ENCODE measurements at places on chromosomes 12 and 14.

DNA sequence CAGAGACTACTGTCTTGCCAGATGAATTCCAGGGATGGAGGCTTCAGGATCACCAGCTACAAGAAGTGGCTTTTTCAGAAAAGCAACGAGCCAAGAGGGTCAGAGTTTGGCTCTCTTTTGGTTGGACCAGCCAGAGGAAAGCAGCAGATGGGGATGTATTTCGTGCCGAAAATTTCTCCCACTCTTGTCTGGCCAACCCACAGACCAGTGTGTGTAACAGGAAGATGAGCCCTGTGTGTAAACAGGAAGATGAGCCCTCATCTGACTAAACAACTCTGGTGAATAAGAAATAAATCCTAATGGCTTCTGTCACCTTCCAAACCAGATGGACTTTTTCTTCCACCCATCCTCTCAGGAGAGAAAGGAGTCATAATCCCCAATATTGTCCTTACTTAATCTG lies 13.1 kb downstream of the GPR68 start:
- DNase-seq = no peak

GRCh38 chr14:74510959-74511409 lies 17.4 kb downstream of the ISCA2 start:
- DNase-seq = no peak

GRCh38 chr12:71430756-71431155 lies 8.8 kb upstream of the LGR5 start:
- DNase-seq = no peak

GRCh38 chr14:44589180-44589579 lies 82.1 kb upstream of the FSCB start:
- no peak for DNase-seq

DNA sequence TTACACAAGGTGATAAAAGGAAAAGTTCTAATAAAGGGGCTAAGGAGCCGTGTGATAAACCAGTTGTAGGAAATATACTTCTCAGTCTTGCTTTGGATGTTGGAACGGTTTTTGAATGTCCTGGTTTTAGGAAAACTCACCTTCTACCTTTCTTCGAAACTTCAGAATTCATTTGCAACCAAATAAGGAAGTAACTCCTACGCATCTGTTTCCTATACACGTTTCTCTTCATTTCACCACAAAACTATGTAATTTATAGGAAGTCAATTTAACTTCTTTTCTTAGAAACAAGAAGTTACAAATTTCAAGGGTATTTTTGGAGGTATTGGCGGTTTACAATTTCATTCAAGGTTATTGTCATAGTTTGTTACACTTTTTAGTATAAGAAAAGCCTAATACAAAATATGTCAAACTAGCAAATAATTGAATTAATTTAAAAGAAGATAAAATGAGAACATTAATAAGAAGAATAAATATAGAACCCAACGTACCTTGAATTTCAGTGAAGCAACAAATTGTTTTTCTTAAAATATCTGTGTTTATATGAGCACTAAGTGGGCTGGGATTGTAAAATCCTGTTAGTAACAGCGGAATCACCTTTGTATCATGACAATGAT lies 33.2 kb upstream of the CD69 start:
- DNase-seq = no peak

Data from eye (tissue), 1 donor.